ENCODE measurements at places on chromosomes 12 and 14.

DNA sequence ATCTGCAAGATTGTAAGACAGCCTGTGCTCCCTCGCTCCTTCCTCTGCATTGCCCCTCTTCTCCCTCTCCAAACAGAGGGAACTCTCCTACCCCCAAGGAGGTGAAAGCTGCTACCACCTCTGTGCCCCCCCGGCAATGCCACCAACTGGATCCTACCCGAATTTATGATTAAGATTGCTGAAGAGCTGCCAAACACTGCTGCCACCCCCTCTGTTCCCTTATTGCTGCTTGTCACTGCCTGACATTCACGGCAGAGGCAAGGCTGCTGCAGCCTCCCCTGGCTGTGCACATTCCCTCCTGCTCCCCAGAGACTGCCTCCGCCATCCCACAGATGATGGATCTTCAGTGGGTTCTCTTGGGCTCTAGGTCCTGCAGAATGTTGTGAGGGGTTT lies 37.4 kb downstream of the DAD1 start:
- no peak for DNase-seq

- DNase-seq = no peak
Measured at GRCh38 chr12:22285846-22286245, 48.7 kb downstream of the ST8SIA1 start.

DNA sequence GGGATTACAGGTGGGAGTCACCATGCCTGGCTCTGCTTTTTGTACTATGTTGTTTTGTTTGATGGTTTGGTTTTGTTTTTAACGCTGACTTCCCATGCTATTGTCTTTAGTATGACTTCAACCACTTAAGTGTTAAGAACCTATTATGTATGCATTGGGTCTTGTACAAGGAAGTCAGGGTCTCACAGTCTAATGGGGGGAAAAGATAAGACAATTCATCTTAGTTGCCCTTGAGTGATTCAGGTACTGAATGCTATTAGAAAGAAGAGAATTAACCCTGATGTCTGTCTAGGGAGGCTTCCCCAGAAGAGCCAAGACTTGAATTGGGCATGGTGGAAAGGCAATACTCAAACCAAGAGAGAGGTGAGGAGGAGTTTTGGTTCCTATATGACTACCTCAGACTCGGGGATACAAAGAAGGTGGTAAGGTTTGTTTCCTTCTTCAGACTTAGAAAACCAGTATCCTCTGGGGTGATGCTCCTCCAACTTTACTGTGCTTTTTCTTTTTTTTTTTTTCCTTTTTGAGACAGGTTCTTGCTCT lies 64.6 kb downstream of the SUSD6 start:
- DNase-seq = no peak

DNA sequence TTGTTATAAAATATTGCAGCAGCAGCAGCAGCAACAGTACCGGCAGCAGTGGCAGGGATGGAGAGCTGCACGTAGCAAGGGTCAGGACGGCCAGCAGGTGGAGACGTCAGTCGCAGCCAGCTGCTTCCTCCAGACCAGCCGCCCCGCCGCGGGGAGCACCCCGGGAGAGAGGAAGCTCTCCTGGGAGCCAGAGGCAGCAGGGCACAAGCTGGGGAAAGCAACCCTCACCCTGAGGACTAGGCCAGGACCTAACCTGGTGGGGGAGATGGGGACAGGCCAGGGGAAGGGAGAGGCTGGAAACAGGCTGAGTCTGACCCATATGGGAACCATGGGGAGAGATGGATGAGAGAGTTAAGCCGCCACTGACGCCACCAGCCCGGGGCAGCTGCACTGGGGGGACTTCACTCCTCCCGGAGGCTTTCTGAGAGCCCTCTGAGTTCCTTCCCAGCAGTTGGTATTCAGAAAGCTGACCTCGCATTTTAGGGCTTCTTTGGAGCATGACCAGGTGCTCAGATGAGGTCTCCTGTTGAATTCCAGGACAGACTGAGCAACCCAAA lies 56.3 kb downstream of the SPTB start:
- peak; percentile 8 for DNase-seq

GRCh38 chr12:304805-305204 lies 42.2 kb upstream of the SLC6A13 start:
- no peak for DNase-seq

DNA sequence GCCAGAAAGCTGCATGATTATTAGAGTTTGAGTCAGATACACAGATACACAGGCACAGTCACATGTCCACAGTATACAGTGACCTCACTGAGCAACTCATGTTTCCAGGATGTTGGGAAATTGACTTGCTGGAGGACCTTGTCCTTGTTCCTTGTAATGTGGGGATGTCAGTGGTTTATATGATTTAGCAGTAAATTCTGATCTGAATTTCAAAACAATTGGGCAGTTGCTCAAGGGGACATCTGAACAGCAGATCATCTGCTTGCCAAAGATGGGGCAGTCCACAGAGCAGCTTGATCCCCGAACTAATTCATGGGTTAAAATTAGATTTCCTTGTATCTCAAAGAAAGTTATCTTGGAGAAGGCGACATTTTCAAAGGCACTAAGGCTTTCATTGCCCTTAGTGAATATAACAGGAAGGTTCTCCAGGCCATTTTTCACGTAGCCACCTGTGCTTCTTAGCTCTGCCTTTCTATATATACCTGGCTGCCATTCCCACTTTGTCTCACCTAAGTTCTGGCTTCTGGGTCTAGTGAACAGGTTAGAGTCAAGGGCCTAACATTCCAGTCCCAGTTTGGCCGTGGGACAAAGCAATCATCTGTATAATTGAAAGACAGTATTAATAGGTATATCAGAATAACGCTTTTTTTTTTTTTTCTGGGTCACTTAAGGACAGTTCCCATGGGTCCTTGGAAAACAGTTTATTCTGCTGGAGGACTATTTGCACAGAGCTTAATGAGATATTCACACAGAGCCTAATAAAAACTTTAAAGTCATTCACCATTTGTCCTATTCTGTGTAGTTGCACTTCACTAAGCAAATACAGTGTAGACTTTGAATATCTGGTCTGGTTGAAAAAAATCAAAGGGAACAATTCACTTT lies 64.9 kb upstream of the STRN3 start:
- DNase-seq = no peak

DNA sequence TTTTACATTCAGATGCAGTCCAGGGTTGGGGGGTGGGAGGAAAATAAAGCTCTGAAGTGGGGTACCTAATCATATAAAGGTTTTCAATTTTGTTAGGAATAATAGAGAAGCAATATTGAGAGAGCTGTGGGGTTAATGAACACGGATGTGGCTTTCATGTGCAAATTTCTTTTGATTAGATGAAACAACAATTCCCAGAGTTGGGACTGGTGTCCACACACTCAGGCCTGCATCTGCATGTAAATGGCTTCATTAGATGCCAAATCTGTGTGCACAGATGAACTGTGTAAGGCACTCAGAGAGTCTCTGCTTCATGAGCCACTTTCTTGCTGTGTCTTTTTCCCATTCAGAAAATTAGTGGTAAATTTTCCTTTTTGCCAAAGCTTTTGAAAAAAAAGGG lies 377.1 kb upstream of the NOVA1 start:
- no peak for DNase-seq

GRCh38 chr12:82638324-82638723 lies 48.4 kb upstream of the TMTC2 start:
- no peak for DNase-seq

- no peak for DNase-seq
Measured at GRCh38 chr12:127664901-127665300, 602.1 kb upstream of the TMEM132C start.

DNA sequence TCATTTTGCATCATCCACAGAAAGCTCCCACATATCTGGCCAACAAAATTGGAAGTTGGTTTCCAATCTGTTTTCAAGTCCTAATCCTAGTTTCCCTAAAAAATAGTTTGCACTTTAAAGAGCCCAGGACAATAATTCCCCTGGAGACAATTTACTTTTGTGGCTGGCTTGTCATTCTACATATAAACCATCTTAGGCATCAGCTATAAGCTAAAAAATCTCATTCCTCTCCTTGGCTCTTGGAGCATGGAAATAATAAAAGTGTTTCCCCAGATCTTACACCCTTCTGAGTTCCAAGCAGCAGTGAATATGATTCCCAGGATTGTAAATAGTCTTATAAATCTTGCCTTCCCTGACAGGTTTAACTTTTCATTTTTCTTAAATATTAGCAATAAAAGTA lies 89.1 kb upstream of the NUDT4 start:
- DNase-seq = no peak

DNA sequence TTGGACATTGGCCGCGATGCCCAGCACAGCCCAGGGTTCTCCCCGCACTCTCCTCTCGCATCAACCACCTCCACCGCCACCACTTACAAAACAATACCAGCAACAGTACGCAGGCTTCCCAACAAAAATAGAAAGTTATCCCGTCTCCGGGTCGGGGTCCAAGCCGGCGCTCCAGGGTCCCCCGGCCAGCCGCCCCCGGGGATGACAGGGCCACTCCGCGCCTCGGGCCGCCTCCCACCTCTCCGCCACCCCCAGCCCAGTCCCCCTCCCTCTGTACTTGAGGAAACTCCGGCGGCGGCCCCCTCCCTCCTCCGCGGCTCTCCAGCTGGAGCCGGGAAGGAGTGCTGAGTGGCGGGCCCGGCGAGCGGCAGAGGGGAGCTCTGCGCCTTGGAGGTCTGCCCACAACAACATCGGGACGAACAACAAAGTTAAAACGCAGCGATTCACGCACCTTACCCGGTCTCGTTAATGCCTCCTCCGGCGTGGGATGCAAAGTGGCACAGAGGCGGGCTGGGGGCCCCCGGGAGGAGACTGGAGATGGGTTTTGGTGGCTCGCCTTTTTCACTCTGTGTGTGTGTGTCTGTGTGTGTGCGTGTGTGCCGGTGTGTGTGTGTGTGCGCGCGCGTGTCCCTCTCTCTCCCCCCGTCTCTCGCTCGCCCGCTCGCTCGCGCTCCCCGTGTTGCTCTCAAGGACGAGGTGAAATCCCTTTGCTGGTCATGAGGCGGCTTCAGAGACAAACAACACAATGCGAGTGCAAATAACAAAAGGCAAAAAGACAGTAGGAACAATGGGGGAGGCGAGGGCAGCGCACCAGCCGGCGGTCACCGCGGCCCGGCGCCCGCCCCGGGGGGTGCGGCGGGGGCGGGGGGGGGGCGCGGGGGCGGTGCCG lies 386.8 kb downstream of the BCAT1 start:
- DNase-seq = no peak

Measured in GDM1 (cell line).